ENCODE measurements at places on chromosomes 1 and 21.

GRCh38 chr1:56773341-56774066, 45.7 kb downstream of the FYB2 start:
- peak overlapping the region; percentile 47 for H3K4me3 ChIP-seq
- H3K27me3 ChIP-seq: peaks cover 12% of the 10 kb centered on the region
- peaks cover 14% of the 10 kb centered on the region for H3K4me1 ChIP-seq
- no peak for DNase-seq
- H3K27ac ChIP-seq: no peak overlapping the region

DNA sequence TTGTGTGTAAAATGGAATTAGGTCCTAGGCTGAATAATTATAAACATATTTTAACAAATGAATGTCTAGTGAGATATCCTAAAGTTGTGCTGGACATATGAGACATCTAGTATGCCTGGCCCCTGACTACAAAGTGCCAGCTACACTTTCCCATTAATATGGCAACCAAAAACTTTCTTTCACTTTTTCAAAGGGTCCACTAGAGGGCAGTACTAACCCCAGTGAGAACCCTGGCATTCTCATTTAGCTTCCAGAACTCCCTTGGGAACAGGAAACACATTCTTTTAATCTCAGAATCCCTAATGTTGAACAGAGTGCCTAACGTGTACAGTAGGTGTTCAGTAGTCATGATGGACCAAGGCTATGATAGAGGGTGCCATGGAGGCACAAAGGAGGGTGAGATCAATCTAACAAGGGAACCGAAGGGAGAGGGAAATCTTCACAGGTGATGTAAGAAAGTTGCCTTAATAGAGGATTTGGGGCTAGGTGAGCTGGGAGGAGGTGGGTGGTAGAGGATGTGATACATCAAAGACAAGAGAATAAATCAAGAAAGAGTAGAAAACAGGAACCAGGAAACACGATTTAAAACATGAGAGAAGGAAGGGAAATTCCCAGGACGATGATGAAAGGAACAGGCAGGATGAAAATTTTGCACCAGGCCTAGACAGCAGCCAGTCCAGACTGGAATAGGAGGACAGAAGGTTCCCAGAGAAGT, 41.6 kb downstream of the NSL1 start:
- peak overlapping the region; percentile 30 for H3K4me3 ChIP-seq
- peak overlapping the region; percentile 75 for H3K27ac ChIP-seq
- DNase-seq: no peak
- H3K27me3 ChIP-seq: no peaks in the 10 kb centered on the region

- peaks cover 2% of the 10 kb centered on the region for H3K27me3 ChIP-seq
- H3K4me3 ChIP-seq: no peak overlapping the region
- DNase-seq: no peak
- no peak overlapping the region for H3K27ac ChIP-seq
- H3K36me3 ChIP-seq: no peaks in the 10 kb centered on the region
Observed at GRCh38 chr1:43466403-43466802, 12.7 kb upstream of the HYI start.

DNA sequence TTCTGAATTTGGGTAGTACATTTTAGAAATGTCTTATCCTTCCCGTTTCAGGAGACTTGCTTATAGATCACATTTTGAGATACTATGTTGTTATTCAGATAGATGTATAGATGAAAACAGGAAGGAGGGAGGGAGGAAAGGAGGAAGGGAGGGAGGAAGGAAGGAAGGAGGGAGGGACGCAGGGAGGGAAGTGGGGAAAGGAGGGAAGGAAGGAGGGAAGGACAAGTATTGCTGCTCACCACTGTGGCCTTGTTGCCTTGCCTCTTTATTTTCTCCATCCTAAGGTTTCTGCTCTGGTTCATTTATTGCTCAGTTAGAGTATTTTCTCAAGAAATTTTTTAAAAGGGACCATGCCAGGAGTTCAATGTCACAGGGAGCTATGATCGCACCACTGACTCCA, 134.3 kb downstream of the LTN1 start:
- H3K27ac ChIP-seq: no peak overlapping the region
- no peaks in the 10 kb centered on the region for H3K36me3 ChIP-seq
- no peak for DNase-seq
- H3K4me3 ChIP-seq: no peak overlapping the region

GRCh38 chr21:28445141-28445830, 547.4 kb downstream of the LTN1 start:
- H3K4me3 ChIP-seq: no peak overlapping the region
- H3K4me1 ChIP-seq: no peaks in the 10 kb centered on the region
- H3K27me3 ChIP-seq: no peaks in the 10 kb centered on the region
- DNase-seq: no peak
- H3K27ac ChIP-seq: no peak overlapping the region

DNA sequence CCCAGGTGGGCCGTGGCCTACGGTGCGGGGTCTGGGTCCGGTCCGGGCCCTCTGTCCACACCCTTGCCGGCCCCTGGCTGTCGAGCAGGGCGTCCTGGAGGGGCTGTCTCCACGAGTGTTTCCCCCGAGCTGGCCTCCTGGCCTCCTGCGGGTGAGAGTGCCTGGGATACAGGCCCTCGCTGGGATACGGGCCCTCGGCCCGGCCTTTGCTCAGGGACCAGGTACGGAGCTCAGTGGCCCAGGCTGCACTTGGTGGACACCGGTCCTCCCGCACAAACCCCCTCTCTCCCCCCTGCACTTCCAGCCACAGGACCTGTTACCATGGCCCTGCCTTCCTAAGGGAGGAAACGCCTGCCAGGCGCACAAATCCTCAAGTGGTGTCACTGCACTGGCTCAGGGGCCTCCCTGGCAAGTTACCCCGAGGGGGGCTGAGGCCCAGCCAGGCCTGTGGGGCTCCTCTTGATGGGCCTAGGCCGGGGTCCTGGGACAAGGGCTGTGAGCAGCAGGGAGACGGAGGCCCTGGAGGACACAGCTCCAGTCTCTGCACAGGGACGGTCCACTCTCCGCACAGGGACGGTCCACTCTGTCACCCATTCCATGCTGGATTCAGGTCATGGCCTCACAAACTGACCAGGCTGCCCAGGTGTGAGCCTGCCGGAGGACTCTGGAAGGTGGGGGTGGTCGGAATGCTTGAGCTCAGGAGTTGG, 18.2 kb upstream of the RNF223 start:
- no peak overlapping the region for H3K4me3 ChIP-seq
- H3K36me3 ChIP-seq: no peaks in the 10 kb centered on the region
- no peak overlapping the region for H3K27ac ChIP-seq
- DNase-seq: no peak
- H3K27me3 ChIP-seq: no peaks in the 10 kb centered on the region

DNA sequence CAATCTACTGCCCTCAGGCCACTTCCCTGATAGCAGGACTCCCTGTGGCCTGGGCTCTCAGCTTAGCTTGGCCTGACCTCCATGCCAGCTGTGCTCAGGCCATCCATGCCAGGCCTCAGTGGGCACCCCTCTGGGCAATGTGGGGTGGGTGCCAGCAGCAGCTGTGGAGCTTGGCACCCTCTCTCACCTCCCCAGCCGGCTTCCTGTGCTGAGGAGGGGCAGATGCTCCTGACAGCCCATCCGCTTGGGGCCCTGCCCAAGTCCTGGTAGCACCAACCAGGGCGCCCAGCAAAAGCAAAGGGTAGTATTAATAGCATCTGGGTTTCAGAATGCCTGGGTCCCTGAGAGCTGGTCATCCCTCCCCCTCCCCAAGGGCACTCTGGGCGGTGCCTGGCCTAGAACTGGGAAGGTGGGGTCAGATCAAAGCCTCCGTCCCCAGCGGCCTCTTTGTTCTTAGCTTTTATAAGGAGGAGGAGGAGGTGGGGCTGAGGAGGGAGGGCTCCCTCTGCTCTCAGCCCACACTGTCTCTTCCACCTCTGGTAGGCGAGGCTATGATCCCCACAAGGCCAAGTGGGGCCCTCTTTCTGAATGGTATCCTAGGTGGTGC, 6.1 kb downstream of the EFNA4 start:
- no peak for DNase-seq
- H3K36me3 ChIP-seq: no peaks in the 10 kb centered on the region
- no peaks in the 10 kb centered on the region for H3K27me3 ChIP-seq

DNA sequence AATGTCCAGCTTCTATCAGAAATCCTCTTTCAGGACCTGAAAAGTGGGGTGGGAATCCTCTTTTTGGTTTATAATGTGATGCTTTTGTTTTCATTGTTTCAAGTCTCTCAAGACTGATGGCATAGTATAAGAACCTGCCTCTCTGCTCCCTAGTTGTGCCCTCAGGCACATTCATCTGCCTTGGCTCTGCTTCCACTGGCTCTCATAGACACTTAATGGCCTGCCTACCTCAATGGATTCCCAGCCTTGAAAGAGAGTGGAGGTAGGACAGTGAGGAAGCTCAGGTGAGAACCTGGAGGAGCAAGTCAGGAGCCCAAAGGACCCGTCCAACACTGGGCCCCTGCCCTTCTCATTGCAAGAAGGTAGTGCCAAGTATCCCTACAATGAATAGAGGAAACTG, 4.8 kb downstream of the TTLL7 start:
- no peak overlapping the region for H3K27ac ChIP-seq
- H3K4me3 ChIP-seq: no peak overlapping the region
- peaks cover 59% of the 10 kb centered on the region for H3K27me3 ChIP-seq
- no peaks in the 10 kb centered on the region for H3K4me1 ChIP-seq
- no peak for DNase-seq

GRCh38 chr21:35796844-35797243, 263.5 kb downstream of the SETD4 start:
- H3K27me3 ChIP-seq: peaks cover 24% of the 10 kb centered on the region
- H3K36me3 ChIP-seq: no peaks in the 10 kb centered on the region
- H3K4me3 ChIP-seq: no peak overlapping the region
- H3K27ac ChIP-seq: no peak overlapping the region
- no peak for DNase-seq

DNA sequence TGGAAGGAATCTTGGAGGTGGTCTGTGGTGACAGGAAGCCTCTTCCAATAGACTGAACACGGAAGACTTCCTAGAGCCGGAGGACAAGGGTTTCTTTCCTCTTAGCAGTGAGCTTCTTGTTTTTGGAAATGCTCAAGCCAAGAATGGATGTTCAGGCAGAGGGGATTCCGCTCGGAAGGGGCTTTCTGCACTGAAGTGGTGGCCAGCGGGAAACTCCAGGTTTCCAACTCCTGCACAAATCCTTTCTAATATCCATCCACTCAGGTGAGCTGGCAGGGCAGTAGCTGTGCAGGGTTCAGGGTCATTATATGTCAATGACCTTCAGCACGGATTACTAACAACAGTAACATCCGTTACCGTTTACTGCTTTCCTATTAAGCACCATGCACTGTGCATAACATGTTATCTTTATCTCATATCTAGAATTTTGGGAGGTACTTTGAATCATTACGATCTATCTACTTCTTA, 573 bp upstream of the CPT2 start:
- H3K4me1 ChIP-seq: peaks cover 23% of the 10 kb centered on the region
- H3K4me3 ChIP-seq: peak overlapping the region; percentile 94
- peak overlapping the region; percentile 97 for H3K27ac ChIP-seq
- no peaks in the 10 kb centered on the region for H3K27me3 ChIP-seq
- no peak for DNase-seq
- peaks cover 13% of the 10 kb centered on the region for H3K36me3 ChIP-seq

- H3K36me3 ChIP-seq: peaks cover 5% of the 10 kb centered on the region
- H3K27ac ChIP-seq: peak overlapping the region; percentile 83
- H3K4me1 ChIP-seq: peaks cover 71% of the 10 kb centered on the region
- peak overlapping the region; percentile 80 for H3K4me3 ChIP-seq
Observed at GRCh38 chr1:206739411-206740076, 31.0 kb upstream of the IL19 start.

DNA sequence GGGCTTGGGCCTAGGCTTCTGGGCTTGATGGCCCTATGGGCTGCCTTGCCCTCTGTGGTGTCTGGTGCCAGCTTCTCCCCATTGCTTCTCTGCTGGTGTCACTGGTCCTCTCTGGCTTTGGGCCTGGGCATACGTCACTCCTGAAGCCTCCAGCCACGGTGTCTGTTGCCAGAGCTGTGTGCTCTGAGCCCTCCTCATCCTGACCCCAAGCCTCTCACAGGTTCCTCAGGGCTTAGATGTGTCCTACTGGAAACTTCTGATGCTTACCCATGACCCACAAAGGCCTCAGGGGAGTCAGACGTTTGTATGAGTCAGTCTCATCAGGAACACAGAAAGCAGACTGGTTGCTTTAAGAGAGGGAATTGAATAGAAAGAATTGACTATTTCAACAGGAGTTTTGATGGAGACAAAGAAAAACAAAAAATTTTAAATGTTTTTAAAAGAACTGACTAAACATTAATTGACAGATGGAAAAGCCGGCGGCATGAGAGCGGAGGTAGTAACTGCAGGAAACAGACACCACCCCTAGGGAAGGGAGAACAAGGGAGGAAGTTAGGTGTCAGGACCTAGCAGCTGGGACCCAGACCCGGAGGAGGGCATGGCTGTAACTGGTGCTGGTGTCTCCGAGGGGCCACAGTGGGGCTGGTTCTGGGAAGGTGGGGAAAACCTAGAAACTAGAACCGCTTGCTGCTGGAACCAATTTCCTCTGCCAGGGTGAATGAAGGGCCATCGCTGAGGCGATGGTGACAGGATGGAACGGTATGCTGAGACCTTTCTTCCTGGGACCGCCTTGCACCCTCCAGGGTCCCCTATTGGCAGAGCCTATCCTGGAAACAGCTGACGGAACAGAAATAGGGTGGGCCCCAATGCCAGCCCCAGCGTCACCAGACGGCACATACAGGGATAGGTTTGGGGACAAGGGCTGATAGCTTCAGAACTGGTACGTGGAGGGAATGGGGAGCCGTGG, 40.0 kb upstream of the CITED4 start:
- H3K27ac ChIP-seq: no peak overlapping the region
- peaks cover 4% of the 10 kb centered on the region for H3K27me3 ChIP-seq
- no peak overlapping the region for H3K4me3 ChIP-seq
- peaks cover 10% of the 10 kb centered on the region for H3K4me1 ChIP-seq
- no peaks in the 10 kb centered on the region for H3K36me3 ChIP-seq

GRCh38 chr1:95027046-95027445, 45.7 kb downstream of the ALG14 start:
- H3K4me1 ChIP-seq: no peaks in the 10 kb centered on the region
- peaks cover 5% of the 10 kb centered on the region for H3K36me3 ChIP-seq
- H3K27ac ChIP-seq: no peak overlapping the region
- no peak overlapping the region for H3K4me3 ChIP-seq
- H3K27me3 ChIP-seq: no peaks in the 10 kb centered on the region

DNA sequence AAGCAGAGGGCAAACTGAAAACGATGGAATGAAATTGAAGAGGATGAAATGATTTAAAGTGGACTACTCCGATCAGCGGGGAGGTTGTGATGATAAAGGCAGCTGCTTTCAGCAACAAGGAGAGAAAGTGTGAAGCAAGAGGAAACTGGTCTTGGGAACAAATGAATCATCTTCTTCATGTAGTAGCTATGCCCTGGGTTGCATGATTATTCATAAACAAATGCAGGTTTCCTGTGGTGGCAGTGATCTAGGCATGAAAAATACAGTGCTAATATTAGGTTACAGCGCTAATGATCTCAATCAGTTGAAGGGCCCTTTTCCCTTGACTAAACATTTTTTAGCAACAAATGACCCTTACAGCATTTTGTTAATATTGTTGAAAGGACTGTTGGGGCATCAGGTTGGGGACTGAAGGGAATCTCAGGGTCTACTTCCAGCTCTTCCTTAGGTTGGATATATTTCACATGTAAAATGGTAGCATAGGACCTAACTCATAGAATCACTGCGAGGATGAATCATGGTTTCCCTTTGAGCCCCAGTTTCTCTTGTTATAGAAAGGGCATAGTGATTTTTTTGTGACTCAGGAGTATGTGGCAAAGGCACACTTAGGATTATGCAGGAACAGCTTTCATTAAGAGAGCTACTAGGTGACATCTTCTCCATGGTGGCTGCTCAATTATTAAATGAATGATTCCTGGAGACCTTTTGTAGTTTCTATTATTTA, 1.9 kb upstream of the ZFYVE9 start:
- H3K36me3 ChIP-seq: no peaks in the 10 kb centered on the region
- peaks cover 27% of the 10 kb centered on the region for H3K4me1 ChIP-seq
- DNase-seq: no peak
- H3K27ac ChIP-seq: peak overlapping the region; percentile 10
- peak overlapping the region; percentile 43 for H3K4me3 ChIP-seq

GRCh38 chr1:153932156-153933131, 9.7 kb upstream of the GATAD2B start:
- no peak overlapping the region for H3K27ac ChIP-seq
- DNase-seq: no peak
- H3K4me3 ChIP-seq: no peak overlapping the region

Data from natural killer cell treated with Interleukin-12 subunit alpha and Interleukin-12 subunit beta and Interleukin-15 and Interleukin-18, amount 100 ng/mL, for 72 hours (primary cell).